ENCODE measurements at places on chromosomes 1 and 21.

GRCh38 chr1:159743651-159744410 is 29.4 kb upstream of the CRP start:
- DNase-seq: no peak

- DNase-seq: no peak
Measured at GRCh38 chr1:84442256-84442655, 36.8 kb upstream of the RPF1 start.

DNA sequence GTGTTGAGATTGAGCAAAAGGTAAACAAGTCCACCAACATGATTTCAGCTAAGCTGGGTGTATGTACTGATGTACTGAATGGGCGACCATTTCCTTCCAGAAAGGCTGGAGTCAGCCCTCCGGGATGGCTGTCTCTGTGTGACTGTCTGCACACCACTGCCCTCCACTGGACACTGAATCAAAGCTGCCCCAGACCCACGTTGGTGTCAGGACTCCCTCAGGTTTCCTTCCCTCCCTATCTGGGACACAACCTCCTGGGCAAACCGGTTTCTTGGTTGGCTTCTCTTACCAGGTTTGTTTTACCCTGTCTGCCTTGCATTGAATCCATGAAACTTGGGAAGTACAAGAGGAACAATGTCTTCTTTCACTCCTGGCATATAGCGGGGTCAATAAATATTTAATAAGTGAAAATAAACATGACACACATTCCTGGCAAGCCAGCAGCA is 5.3 kb upstream of the SRP9 start:
- peak; percentile 94 for DNase-seq

DNA sequence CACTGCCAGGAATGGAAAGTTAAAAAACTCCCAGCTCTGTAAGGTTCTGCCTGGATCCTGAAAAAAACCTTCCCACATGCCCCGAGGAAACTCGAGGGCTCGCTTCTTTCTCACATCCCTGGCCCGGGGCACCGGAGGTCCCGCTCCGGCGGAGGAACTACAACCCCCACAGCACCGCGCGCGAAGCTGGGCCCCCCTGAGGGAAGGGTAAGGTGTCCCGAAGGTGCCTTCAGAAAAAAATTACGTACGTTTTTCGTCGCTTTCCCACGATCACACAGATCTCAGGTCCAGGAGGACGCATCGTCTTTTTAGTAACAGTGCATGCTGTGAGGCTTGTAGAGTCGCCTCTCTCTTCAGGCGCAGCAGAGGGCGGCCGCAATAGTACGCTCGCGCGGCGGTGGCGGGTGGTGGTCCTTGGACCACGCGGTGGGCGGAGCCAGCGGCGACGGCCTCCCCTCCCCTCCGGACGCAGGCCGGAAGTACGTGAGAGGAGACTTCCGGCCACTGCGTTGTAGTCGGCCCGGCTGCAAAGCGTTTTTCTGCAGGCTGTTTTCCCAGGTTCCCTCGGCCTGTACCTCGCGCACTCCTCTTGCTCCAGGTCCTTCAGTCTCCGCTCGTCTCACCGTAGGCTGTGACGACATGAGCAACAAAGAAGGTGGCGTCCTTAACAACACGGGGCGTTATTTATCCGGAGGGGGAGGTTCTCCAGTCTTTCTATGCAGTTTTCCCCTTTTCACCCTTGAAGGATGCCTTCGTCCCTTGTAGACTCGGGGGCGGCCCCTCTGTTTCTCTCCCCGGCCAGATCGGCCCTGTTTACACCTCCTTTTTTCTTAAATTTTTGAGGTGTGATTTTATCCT is at the start of gene TSNAX:
Gene TSNAX (plus strand): TSS at position 498 of the 858 bp plus-strand sequence. CDS start 142 bp downstream, at position 640.
- DNase-seq: peak; percentile 91

DNA sequence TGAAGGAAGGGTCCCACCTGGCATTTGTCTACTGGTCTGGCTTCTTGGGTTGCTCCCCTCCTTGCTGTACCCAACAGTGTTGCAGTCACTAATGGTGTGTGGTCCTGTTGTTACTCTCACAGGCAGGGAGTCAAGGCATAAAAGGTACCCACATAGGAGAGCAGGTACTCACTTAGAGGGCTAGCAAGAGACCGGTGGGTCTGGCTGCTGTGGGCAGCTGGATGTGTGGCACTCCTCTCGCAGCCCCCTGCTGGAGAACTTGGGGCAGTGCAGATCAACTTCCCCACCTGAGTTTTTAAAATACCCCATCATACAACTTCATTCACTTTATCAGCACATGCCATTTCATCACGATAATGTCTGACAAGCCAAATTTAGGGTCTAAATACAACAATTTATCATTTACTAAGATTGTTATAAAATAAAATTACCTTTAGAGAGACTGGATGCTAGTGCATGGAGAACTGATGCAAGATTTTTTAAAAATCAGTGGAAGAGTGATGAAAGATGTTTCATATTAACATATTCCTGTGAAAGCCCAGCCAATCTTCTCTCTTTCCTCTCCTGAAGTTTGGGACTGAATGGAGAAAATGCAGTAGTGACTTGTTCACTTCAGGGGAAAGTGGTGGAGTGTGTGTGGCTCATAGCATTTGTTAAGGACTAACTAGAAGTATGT is 42.8 kb downstream of the ACP6 start:
- DNase-seq: peak; percentile 25

GRCh38 chr1:22124592-22125229 is 18.2 kb downstream of the WNT4 start:
- DNase-seq: no peak

- peak; percentile 52 for DNase-seq
Measured at GRCh38 chr1:98794196-98794886, 132.8 kb downstream of the SNX7 start.

DNA sequence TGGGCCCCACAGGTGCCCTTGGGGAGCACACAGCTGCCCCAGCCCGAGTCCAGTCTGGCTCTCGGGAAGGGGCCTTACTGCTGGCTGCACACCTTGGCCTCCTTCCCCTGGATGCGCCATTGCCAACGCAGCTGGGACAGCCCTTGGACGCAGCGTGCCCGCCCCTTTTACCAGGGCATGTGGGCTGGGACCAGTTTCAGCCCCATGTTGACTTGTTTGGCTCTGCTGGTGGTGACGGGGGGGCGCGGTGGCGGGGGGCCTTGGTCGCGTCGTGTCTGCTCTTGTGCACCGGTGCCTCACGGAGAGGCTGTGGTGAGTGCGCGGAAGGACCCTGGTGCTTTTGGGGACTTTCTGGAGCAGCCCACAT is 19.6 kb downstream of the SKI start:
- no peak for DNase-seq

DNA sequence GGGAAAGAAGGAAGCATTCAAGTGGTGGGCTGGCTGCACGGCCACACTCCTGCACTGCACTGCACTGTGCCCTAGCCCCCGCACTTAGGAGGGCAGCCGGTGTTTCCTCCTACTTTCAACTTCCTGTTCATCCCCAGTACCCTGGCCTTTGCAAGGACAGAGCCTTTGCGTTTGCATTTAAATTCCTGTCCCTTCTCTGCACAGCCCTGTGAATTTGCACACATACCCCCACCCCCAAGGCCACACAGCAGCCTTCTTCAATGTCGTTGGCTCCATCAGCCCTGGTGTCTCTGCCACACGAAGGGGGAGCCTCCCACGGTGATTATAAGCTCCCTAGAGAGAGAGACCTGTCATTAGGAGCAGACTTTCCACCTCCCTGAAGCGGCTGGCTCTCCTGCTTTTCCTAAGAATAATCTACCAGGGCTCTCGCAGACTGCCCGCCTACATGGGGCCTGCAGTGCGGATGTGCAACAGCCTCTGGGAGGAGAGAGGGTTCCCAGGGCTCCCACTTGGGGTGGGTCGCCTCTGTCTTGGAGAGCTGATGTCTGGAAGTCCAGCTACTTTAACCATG is 13.2 kb upstream of the SLC45A3 start:
- no peak for DNase-seq

DNA sequence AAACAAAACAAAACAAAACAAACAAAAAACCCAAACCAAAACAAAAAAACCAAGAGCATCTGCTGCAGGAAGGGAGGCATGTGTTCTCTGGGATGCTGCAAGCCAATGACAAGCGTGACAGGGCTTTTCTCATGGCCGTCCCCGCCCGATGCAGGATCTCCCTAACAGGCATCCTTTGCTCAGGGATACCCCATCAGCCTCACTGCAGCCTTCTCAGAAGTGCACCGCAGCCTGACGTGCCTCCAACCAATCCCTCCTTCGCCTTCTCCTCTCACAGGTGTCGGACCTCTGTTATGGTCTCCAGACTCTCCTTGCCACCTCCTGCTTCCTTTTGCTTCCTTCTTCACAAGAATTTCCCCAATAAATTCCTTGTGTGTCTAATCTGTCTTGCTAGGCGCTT is 147.2 kb downstream of the PCP4 start:
- no peak for DNase-seq

- no peak for DNase-seq
Measured at GRCh38 chr1:226253933-226254332, 30.5 kb downstream of the MIXL1 start.

GRCh38 chr1:234849832-234850231 is 239.9 kb upstream of the IRF2BP2 start:
- DNase-seq: no peak

DNA sequence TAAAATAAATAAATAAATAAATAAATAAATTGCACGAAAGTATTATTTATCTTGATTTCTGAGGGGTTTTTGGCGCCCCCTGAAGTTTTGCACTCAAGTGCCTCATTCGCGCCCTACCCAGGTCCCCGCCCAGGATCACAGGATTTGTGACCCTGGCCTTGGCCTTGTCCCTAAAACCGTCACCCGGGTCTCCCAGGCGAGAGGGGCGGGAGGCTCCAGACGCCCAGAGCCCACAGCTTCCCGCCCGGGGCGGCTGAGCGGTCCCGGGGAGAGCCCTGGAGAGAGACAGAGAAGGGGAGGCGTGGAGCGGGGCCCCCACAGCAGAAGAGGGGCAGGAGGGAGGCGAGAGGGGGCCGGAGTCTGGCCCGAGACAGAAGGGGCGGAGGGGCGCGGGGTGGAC is 91.8 kb upstream of the CASZ1 start:
- DNase-seq: no peak

GRCh38 chr1:172206256-172206655 is 214.2 kb upstream of the C1orf105 start:
- DNase-seq: no peak

GRCh38 chr1:195899762-195900352 is 708.4 kb downstream of the KCNT2 start:
- no peak for DNase-seq

DNA sequence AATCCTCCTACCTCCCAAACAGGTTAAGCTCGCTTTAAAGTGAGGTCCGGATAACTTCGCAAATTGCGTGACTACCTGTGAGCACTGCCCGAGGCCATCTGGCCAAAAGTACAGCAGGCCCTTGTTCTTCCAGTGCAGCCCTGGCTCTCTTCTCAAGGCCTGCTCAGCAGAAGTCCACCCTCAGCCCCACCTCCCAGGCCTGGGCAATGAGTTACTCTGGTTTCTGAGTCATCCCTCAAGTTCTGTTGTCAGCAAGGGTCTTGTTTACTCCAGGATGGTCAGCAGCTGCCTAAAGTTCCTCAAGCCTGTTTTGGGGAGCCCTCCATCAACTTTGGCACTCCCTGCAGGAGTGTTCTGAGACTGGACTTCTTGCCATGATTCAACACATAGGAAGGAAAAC is 101.7 kb downstream of the BCAR3 start:
- DNase-seq: peak; percentile 93

DNA sequence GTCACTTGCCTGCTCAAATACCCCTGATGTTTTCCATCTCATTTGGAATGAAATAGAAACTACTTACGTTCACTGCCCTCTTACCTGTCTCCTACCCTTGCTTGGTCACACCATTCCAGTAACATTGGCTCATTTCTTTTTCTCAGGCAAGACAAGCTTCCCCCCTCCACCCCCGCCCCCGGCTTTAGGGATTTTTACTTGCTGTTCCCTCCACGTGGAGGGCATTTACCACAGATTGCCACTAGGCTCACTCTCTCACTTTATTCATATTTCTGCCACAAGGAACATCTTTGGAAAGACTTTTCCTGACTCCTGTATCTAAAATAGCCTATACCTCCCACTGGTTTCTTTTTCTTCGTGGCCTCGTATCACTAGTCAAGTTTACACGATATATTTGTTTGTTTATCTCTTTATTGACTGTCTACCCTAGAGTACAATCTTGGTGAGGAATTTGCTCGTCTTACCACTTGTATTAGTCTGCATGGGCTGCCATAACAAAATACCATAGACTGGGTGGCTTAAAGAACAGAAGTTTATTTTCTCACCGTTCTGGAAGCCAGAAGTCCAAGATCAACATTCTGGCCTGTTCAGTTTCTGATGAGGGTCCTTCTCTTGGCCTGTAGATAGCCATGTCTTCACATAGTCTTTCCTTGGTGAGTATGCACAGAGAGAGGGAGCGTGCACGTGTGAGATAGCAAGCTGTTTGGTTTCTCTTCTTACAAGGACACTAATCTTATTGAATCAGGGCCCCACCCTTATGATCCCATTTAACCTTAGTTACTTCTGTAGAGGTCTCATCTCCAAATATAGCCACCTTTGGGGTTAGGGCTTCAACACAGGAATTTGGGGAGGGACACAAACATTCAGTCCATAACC is 126.2 kb downstream of the NRDC start:
- no peak for DNase-seq

GRCh38 chr1:111211921-111212320 is 11.5 kb upstream of the DENND2D start:
- DNase-seq: no peak

GRCh38 chr1:76827066-76827465 is 40.2 kb upstream of the ST6GALNAC5 start:
- DNase-seq: no peak

GRCh38 chr1:202935844-202936243 is 8.8 kb upstream of the KLHL12 start:
- DNase-seq: no peak

GRCh38 chr1:3364983-3365382 is 89.5 kb upstream of the ARHGEF16 start:
- DNase-seq: no peak

GRCh38 chr1:3004285-3005205 is 16.7 kb upstream of the ACTRT2 start:
- no peak for DNase-seq

- DNase-seq: no peak
Measured at GRCh38 chr21:18772404-18772803, 368.8 kb upstream of the TMPRSS15 start.

- no peak for DNase-seq
Measured at GRCh38 chr1:39926343-39926793, 24.7 kb upstream of the MYCL start.

DNA sequence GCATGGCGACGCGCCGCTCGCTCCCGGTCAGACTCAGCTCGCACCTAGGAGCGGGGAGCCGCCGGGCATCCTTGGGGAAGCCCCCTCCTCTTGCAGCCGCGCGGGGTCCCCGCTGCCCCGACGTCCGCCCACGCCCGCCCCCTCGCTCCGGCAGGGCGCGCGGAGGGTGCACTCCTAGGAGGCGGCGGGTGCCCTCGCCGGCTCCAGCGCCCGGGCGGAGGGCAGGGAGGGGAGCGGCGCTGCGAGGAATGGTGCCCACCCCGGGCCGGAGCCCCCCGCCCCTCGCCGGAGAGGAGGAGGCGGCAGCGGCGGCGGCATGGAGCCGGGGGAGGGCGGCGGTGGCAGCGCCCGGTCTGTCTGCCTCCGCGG is 488 bp downstream of the FAM78B start:
- no peak for DNase-seq

- no peak for DNase-seq
Measured at GRCh38 chr1:83512373-83513193, 486.3 kb downstream of the TTLL7 start.

Measured in PC-9 (cell line).